Non-pigmented ciliary epithelial cell (primary cell): ENCODE measurements at places on chromosomes 7 and 10.
A peak's percentile ranks its signal among the peaks of the same experiment; 100 is the strongest.

DNA sequence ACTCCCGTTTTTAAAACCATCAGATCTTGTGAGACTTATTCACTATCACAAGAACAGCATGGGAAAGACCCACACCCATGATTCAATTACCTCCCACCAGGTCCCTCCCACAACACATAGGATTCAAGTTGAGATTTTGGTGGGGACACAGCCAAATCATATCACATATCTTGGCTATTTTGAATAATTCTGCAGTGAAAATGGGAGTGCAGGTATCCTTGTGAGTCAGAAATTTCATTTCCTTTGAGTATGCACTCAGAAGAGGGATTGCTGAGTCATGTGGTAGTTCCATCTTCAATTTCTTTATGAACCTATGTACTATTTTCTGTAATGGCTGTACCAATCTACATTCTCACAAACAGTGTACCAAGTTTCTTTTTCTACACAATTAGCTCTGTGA is 125.8 kb downstream of the ANKRD7 start:
- no peak for DNase-seq

DNA sequence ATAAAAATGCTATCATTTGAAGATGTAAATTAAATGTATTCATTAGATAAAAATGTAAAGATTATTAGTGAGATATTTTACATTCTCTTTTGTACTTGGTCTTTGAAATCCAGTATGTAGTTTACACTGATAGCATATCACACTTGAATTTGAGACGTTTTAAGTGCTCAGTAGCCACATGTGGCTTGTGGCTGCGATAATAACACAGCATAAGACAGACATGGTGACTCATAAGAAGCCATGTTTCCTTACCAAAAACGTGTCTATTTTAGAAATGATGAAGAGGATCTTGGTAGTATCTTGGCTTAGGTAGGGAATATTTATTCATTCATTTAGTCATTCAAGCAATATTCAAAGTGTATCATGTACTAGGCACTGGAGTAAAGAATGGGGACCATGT is 149.3 kb downstream of the POU6F2 start:
- no peak for DNase-seq

DNA sequence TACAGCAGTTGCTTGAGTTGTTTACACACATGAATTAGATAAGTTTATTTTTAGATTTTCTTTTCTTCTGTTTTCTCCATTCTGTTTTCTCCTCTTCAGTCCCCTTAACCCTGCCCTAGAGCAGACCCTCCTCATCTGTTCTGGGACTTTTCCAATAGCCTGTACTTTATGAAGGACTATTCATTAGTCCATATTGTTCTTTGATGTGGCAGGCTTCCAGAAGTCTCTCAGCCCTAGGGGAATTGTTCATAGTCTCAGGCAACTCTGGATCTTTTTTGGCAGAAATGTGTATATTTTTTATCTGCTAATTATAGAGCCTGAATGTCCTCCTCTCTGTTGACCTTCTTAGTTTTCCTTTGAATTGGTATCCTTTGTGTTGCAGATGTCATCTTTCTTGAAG is 25.4 kb downstream of the KAT6B start:
- DNase-seq: no peak

DNA sequence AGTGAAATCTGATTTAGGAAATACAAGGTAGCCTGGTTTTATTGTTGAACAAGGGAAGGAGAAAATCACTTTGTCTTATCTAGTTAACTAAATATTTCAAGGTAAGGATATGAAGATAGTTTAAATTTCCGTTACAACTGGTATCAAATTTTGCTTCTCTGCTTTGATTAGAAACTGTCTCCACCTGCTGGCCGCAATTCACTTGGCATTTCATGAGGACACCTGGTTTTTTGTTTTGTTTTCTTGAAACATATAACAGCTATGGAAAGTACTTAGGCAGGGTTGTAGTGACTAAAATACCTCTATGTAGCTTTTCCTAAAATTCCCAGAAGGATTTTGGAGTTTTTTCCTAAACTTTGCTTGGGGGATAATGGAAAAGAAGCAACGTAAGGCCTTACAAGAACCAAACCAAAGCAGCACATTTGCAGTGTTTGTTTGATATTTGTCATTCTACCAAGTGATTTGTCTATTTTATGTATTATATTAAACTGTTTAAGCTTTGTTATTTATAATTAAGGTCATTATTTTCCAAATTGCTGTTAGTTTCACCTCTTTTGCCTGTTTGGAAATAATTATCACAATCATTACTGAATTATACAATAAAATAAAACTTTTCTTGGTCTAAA is 73.6 kb downstream of the AHCYL2 start:
- DNase-seq: no peak

DNA sequence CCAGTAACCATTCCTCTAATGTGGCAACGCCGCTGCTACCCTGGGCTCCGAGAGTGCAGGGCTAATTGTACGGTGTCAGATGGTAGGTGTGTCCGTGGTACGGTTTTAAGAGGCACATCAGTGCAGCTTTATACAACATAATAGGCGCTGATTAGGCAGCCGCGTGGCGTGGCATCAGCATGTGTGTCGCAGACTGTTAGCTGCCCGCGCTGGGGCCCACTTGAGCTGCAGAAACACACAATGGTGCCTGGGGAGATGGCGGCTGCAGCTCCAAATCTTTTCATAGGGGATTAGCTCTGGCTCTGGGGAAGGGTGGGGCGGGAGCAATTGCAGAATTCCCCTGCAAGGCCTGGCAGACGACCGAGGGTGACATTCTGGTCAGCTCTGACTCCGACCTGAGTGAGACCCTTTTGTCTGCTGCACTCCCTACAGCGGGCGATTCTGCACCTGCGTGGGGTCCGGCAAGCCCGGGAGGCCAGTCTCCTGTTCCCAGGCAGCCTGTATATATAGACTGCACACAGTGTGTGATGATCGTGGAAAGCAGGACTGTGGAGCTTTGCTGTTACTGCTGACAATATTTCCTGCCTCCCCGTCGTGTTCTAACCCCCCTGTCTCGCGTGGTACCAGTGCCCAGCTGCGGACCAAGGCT is 722.7 kb upstream of the CELF2 start:
- no peak for DNase-seq

DNA sequence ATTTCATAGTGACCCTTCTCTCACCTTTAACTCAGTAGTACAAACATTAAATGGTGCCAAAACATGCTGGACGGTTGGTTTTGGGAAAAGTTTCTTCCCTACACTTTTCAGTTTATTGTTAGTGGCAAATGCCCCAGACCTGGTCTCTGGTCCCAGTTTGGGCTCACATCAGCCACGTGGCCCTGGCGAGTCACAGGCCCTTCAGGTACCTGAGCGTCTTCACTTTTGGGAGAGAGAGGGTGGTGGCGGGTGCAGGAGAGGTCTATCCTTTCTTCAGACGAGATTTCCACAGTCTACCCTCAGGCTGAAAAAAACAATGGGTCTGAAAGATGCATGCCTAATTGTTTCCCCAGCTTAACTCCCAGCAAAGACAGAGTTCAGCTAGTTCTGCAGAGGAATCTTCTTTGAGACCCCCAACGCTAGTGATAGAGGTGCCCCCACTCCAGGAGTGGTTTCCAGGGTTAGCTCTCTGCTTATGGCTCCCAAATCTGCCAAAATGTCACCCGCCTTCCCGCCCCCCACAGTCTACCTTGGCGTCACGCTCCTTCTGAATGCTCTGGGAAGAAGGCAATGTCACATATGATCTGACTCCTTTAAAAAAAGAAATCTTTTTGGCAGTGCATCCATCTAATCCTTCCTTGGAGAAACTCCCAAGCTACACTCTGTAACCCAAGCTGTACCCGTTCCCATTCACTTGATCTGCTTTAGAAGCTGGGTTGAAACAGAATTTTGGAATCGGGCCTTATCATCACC is 384.8 kb upstream of the FOXK1 start:
- DNase-seq: no peak

GRCh38 chr10:36256948-36257356 is 614.9 kb upstream of the FZD8 start:
- DNase-seq: peak; percentile 47

GRCh38 chr10:52053497-52053896 is 260.6 kb upstream of the DKK1 start:
- DNase-seq: no peak
